ENCODE measurements at places on chromosomes 3 and 15.

DNA sequence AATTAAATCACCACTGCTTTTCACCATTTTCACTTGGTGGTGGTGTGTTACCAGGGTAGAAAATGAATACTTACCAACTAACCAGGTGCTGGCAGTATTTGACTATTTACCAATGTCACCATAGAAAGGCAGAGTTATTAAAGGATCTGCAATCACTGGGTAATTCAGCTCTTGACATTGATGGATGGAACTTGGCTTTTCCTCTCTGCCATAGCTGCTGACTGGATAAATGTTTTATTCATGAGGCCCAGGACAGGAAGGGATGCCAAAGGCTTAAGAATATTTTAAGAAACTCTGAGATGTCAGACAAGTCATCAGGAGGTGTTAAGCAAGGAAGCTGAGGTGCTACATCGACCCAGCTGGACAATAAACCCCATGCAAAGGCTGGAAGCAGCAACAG is 495.5 kb upstream of the CFAP20DC start:
- DNase-seq = no peak

GRCh38 chr15:54208786-54209185 is 230.5 kb downstream of the UNC13C start:
- DNase-seq = no peak

DNA sequence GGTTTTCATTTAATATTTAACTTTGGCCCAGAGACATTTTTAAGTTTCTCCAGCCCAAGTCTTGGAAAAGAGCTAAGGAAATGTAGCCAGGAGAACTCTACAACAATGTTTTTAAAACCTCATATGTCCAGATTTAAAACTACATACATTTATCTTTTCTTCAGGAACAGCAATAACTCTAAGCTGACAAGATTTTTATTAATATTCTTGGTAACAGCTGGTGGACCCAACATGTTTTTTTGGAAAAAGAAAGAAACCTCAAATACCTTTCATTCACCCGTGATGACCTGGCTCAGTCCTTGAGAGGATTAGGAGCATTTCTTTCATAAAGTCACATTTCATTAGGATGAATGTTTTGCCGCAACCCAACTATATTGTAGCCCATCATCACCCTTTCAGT is 50.4 kb upstream of the CMSS1 start:
- DNase-seq = no peak

DNA sequence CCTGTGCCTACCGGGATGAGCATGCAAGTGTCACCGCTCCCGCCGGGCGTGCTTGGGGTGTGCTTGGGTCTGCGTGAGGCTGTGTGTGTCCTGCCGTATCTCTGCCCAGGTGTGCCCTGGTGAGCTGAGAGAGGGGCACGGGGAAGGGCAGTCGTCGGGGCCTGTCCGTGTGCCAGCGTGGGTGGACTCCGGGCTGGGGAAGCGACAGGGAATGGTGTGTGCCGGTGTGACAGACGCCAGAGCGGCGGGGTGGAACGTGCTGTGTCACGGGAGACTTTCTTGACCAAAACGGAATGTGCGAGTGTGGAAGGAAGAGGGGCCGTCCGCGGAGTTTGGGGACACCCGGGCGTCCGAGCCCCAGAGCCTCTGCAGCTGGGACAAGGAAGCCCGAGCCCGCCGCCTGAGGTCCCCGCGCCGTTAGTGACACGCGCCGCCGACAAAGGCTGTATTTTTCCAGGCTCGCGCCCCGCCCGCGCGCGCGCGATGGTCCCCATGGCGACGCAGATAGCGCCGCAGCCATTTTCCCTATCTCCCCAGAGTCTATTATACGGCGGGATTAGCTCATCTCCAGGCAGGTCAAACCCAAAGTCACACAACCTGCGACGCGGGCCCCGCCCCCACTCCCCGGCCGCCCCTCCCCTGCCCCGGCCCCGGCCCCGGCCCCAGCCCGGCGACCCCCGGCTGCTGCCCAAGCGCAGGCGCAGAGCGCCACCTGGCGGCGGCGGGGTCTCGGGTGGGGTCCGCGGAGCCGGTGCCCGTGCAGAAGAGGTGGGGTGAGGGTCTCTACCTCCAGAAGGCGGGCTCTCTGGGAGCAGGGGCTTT is 4.5 kb upstream of the GATA2 start:
- peak; percentile 54 for DNase-seq

- DNase-seq = peak; percentile 50
Observed at GRCh38 chr3:15055019-15055557, 10.0 kb downstream of the MRPS25 start.

DNA sequence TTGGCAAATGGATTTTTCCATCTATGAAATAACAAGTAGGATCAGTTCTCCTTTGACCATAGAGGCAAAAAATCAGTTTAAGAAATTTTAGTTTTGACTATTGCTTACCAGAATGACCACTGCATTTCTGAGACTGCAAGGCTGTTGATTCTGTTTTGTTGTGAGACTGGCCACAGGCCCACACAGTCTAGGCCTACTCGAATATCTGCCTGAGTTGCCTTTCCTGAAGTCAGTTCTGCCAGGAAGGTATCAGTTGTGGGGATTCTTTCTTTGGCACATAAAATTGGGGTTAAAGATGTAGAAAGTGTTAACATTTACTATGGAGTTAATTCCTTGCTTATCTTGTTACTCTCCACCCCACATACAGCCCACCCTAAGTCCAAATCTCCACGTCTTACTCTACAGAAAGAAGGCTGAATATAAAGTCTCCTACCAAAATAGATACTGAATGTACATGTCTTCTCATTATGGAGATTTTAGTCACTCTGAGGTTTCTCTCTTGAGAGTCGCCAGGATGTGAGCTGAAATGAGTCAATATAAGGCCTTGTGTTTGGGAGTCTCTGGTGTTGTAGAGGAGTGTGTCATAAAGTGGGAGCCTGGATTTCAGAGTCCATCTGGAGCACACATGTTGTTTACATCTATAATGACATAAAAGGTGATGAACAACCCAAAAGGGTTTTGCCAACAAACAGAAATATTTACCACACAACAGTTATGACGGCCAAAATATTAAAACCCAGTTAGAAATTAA is 45.0 kb upstream of the WWTR1 start:
- DNase-seq = no peak

GRCh38 chr15:61106044-61106834 is 122.9 kb downstream of the RORA start:
- DNase-seq = no peak

- DNase-seq = no peak
Observed at GRCh38 chr3:183195266-183195665, 32.7 kb upstream of the LAMP3 start.

- DNase-seq = no peak
Observed at GRCh38 chr15:93294896-93295295, 205.9 kb upstream of the RGMA start.

DNA sequence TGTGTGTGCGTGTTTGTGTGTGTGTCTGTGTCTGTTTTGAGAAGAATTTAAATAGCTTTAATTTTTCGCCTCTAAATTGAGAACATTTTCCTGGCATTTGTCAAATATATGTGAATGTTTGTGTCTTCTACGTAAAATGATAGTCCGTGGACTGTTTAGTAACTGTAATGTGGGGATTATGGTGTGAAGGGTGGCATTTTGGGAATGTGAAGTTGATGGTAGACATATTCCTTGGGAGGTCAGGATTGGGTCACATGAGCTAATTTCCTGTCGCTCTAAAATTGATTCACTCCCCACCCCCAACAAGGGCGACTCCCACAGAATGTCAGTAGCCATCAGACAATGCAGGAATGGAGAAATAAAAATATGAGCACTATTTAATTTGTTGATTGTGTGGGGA is 107.3 kb downstream of the ITPR1 start:
- no peak for DNase-seq

DNA sequence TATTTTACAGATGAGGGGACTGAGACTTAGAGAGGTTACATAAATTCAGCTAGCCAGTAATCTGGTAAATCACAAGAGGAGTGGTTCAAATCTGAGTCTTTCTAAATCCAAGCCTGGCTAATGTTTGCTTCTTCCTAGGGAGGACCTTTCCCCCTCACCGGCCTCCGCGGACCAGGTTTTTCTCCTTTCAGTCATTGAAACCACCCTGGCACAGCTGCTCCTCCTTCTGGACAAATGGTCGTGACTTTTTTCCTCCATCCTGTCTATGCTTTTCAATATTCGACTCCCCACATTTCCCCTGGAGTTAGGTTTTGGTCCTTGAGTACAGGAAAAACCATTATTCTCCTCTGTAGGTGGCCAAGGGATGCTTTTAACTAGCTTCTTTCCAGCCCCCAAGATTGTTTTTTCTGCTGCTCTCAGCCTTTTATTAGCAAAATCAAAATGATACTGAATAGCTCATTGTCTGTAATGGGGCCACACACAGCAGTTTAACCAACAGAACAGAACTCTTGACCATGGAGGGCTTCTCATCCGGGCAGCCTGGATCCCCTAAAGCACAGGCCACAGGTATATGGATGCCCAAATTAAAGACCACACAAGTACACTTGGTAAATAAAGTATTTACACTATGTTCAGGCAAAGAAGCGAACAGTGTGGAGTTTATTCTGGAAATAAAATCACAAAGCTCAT is 85.9 kb upstream of the KLHL25 start:
- no peak for DNase-seq

DNA sequence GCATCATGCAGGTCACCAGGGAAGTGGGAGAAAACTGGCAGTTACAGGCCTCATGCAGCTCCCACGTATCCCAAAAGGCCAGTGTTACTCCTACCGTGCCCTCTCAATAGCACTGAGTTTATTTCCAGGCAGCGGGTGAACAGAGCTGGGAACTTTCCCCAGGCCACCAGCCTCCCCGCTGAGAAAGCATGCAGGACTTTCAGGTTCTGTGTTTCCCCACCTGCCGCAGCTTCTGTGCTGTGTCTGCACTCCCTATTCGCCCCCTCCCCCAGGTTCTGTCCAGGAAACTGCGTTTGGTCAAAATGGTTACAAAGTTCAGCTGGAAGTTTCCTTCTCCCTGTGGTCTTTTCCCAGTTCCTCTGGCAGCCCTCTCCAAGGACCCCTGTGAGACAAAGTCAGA is 21.4 kb downstream of the NEK11 start:
- no peak for DNase-seq

DNA sequence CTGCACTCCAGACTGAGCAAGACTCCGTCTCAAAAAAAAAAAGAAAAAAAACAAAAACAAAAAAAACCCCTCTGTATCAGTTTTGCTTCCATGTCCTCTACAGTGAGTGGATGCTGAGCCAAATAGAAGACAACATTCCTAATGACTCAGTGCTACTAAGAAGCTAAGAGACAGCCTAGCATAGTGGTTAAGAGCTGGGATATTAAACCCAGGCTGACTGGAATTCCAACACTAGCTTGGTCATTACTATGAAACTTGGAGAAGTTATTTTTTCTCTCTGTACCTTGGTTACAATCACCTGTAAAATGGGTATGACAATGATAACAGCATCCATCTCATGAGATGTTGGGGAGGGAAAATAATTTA is 60.9 kb upstream of the PYGO1 start:
- DNase-seq = no peak

GRCh38 chr15:81296673-81297072 is 27.3 kb downstream of the STARD5 start:
- DNase-seq = peak; percentile 56

DNA sequence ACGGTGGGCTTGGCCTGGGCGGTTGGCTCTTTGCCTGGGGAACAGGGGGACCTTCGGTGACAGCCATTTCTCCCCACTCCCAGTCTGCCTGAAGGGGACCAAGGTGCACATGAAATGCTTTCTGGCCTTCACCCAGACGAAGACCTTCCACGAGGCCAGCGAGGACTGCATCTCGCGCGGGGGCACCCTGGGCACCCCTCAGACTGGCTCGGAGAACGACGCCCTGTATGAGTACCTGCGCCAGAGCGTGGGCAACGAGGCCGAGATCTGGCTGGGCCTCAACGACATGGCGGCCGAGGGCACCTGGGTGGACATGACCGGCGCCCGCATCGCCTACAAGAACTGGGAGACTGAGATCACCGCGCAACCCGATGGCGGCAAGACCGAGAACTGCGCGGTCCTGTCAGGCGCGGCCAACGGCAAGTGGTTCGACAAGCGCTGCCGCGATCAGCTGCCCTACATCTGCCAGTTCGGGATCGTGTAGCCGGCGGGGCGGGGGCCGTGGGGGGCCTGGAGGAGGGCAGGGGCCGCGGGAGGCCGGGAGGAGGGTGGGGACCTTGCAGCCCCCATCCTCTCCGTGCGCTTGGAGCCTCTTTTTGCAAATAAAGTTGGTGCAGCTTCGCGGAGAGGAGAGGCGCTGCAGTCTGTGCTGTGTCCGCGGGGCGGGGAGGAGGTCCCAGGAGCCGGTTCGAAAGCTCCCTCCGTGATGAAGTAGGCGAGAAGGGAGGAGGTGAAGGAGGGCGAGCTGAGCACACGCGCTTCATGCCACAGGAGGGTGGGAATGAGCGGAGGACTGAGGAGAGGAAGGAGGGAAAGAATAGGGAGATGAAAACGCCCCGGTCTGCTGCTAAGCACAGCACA is 9.6 kb downstream of the CLEC3B start:
- DNase-seq = no peak

GRCh38 chr3:123272547-123272946 is 70.8 kb downstream of the SEC22A start:
- no peak for DNase-seq

DNA sequence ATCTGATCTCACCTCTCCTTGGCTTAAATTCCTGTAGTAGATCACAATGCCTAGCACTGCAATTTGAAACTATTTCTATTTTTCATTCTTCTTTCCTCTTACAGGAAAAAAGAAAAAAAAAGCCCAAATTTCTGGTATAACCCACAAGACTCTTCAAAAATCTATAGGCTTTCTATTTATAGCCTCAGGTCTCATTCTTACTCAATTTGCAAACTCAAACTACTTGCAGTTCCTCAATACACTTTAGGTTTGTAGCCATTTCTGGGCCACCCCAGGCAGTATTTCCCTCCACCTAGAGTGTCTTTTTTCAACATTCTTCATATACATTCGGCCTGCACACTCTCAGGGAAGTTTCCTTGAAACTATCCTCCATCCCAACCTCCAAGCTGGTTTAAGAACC is 169.0 kb downstream of the TBC1D5 start:
- DNase-seq = no peak

GRCh38 chr3:66856533-66856932 is 141.6 kb upstream of the KBTBD8 start:
- DNase-seq = peak; percentile 11

GRCh38 chr15:62740141-62741004 is 302.2 kb upstream of the TPM1 start:
- DNase-seq = no peak

Data from memory B cell (primary cell).